ENCODE measurements at places on chromosomes 5 and 9.

- DNase-seq: no peak
Measured at GRCh38 chr9:123478967-123479602, 123.1 kb downstream of the CRB2 start.

DNA sequence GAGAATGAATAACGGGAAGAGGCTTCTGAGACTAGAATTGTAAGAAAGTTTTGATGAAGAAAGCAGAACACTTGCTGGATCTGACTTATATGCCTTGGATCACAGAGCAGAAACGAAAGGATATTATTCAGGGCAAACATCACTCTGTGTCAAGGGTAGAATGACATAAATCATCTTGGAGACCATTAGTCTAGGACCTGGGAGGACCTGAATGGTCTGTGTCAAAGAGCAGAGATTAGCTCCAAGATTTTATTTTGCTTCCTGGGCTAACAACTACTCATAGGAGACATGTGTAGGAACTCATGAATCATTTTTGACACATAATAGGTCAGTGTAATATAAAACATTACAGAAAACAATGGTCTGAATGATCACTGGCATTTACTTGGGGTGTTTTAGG is 417.9 kb downstream of the SLCO4C1 start:
- DNase-seq: no peak

GRCh38 chr5:149261246-149261645 is 10.4 kb upstream of the AFAP1L1 start:
- DNase-seq: no peak

GRCh38 chr5:61386045-61386800 is 54.2 kb downstream of the ZSWIM6 start:
- DNase-seq: no peak

- DNase-seq: no peak
Measured at GRCh38 chr5:78823196-78823595, 161.9 kb downstream of the ARSB start.

GRCh38 chr9:107734256-107735013 is 244.9 kb upstream of the KLF4 start:
- no peak for DNase-seq

- DNase-seq: no peak
Measured at GRCh38 chr5:122775550-122776542, 966 bp downstream of the SNX2 start.

- DNase-seq: no peak
Measured at GRCh38 chr5:29701600-29701999, 1491.9 kb upstream of the CDH6 start.

GRCh38 chr5:30040488-30041118 is 1152.9 kb upstream of the CDH6 start:
- no peak for DNase-seq

DNA sequence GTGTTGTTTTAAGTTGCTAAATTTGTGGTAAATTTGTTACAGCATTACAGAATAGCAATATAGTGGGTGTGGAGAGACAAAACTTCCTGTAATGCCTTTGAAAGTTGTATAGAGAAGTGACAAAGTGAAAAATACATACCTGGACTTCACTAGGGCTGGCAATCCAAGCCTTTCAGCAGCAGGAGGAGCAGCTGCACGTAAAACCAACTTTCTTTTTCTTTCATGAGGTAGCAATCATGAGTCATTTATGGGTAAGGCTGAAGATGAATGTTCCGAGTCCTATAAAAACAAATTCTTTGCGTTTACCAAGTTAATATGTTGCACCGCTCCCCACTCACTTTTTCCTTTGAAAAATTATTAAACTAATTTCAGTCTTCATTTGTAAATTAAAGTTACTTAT is 1138.2 kb downstream of the TAF11L14 start:
- DNase-seq: no peak

GRCh38 chr5:80479713-80480112 is 8.2 kb upstream of the FAM151B start:
- DNase-seq: no peak

DNA sequence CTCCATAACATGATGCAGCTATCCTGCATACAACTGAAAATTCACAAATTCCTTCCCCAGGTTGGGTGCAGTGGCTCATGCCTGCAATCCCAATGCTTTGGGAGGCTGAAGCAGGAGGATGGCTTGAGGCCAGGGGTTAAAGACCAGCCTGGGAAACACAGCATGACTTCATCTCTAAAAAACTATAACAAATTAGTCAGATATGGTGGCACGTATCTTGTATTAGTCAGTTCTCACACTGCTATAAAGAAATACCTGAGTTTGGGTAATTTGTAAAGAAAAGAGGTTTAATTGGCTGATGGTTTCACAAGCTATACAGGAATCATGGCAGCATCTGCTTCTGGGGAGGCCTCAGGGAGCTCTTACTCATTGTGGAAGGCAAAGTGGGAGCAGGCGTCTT is 56.4 kb upstream of the DAPK1 start:
- DNase-seq: no peak

DNA sequence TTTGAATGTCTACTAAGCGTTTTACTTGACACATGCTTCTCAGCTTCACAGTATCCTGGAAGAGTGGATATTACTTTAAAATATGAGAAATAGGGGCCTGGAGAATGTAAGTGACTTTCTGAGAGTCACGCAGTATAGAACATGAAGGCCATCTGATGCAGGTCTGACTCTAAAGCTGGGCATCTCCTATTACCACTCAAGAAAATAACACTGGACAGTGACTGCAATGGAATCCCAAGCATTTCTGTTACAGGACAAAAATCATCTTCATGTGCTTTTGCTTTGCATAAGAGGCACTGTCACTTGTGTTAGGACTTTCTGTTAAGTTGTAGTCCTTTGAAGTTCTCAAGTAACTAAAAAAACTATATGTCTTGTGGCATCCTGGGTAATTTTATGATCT is 335.5 kb downstream of the FBXL7 start:
- DNase-seq: no peak

DNA sequence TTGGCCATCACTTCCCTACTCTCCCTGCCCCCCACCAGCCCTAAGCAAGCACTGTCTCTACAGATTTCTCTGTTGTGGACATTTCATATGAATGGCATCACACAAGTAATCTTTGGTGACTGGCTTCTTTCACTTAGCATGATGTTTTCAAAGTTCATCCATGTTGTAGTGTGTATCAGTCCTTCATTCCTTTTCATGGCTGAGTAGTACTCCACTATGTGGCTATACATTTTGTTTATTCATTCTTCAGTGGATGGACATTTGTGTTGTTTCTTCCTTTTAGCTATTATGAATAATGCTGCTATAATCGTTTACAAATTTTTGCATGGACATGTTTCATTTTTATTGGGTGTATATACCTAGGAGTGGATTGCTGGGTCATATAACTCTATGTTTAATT is 84.1 kb downstream of the DAP start:
- no peak for DNase-seq

DNA sequence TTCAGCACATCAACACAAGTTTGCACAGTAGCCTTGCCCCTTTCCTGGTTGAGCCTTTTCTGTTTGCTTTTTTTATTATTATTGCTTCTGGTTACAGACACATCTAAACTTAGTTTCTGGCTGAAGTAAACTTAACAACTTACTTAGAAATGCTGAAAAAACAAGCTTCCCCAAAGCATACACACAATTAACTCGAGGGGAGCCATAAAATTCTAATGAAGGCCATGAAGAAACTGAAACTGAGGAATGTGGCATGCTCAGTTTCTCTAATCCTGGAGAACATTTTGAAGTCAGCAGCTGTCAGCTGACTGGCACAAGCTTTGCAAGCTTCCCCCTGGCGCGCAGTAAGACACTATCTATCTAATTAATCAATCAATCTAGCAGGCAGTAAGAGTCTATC is 3.7 kb downstream of the MYO10 start:
- DNase-seq: no peak

GRCh38 chr9:14006386-14007187 is 307.4 kb downstream of the NFIB start:
- DNase-seq: no peak

GRCh38 chr5:174426388-174426787 is 298.0 kb upstream of the MSX2 start:
- no peak for DNase-seq

DNA sequence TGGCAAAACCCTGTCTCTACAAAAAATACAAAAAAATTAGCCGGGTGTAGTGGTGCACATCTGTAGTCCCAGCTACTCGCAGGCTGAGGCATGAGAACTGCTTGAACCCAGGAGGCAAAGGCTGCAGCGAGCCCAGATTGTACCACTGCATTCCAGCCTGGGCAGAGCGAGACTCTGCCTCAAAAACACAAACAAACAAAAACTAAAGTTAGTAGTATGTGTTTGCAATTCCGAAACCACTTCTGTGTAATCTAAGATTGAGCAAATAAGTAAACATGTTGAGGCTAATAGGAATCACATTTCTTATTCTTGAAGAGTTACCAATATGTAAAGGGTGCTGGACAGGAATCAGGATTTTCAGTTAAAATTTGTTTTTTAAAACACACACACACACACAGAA is 70.0 kb upstream of the SUSD1 start:
- no peak for DNase-seq

- DNase-seq: no peak
Measured at GRCh38 chr9:122498883-122499288, 11.7 kb upstream of the OR1J2 start.

- DNase-seq: no peak
Measured at GRCh38 chr9:125137200-125137599, 6.1 kb downstream of the SCAI start.

DNA sequence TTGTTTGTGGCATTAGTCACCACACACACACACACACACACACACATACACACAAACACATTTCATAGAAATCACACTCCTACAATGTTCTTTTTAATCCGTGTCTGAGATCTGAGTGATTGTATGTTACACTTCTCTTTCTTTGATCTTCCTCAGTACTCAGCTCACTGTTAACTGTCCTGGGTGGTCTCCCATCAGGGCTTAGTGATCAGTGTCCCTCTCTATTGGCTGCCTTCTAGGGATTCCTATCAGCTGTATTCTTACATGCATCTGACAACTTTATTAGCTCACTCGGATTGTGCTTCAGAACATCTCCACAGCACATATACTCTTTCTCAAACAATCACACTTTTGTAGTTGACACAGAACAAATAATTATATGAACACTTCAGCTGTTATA is 170.2 kb upstream of the POU5F2 start:
- no peak for DNase-seq

DNA sequence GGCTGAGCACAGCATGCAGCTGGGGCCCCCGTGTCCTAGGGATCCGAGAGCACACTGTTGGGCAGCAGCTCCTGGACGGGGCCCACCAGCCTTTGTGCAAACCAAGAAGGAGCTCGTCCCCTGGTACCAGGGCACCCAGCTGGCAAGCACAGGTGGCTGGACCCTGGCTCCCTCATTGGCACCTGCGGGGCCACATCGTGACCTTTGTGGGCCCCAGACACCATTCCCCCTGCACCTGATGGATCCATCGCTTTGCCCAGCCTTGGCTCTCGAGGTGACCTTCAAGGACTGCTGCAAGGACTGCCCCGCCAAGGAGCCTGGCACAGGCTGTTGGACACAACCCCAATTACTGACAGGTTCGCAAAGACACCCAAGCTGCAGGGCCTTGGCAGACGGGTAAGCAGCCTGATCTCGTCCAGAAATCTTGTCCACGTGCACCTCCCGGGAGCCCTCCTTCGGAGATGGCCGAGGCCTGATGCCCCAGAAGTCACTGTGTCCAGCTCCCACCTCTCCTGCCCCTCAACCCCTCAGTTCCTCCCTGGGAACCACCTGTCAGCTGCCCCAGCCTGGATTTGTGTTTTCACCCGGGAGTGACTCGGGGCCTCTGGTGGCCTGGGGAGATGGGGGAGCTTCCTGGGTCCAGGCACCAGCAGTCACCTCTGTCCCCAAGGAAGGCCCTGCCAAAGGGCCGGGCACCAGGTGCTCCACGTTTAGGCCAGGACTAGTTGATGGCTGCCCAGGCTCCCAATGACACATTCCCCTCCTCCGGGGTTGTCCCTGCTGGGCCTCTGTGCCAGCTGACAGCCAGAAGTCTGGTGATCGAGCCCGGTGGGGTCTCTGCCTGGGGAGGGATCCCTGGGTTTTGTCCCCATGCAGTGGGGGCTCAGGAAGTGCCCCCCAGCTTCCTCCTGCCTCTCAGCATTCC is 137.1 kb upstream of the PPP1R26 start:
- DNase-seq: no peak

- DNase-seq: no peak
Measured at GRCh38 chr9:2798423-2798822, 45.5 kb downstream of the PUM3 start.

DNA sequence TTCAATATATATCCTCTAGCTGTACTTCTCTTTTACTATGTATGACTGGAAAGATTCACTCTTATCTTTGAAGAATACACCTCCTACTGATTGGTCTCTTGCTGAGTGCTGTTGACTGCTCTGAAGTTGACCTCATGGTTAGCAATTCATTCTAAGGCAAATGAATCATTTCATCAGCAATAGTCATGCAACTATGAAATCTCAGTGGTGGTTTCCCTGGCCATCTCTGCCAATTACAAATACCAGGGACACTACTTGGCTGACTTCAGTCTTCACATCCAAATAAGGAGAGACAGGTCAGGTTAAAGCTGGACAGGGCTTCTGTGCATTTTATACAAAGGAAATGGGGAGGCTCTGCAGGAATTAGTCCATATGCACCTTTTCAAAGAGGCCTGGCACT is 333.5 kb upstream of the ACTBL2 start:
- no peak for DNase-seq

- no peak for DNase-seq
Measured at GRCh38 chr9:130936285-130937117, 2.5 kb downstream of the FIBCD1 start.

GRCh38 chr5:132826424-132827082 is 3.9 kb downstream of the SHROOM1 start:
- no peak for DNase-seq

DNA sequence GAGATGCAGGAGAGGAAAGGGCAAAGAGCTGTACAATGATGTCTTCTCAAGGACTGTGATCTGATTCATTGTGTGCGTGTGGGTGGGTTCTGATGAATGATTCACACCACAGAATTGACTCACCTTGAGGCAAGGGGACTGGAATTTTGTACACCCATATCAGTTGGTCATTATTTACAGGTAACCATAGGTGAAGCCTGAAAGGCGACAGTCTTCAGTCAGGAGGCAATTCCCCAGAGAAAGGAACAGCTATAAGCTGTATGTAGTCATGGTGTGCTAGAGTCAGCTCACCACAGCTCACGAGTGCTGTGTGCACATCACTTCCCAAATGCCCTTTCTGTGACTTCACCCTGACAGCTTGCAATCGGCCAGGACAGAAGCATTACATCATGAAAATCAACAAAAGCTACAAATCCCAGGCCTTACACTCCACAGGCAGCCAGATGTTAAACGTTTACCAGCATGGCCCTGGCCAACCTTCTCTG is 87.6 kb upstream of the RPS23 start:
- no peak for DNase-seq

GRCh38 chr5:141857226-141857625 is 21.0 kb downstream of the PCDH1 start:
- no peak for DNase-seq

GRCh38 chr9:114387680-114388356 is at the start of gene AKNA:
Gene AKNA (minus strand): TSS chr9:114387982. CDS start chr9:114381333, 6,649 bp downstream.
- DNase-seq: peak; percentile 70

GRCh38 chr5:104053353-104053649 is 490.7 kb upstream of the NUDT12 start:
- DNase-seq: no peak

- DNase-seq: no peak
Measured at GRCh38 chr9:131676431-131676972, 63.4 kb downstream of the RAPGEF1 start.
